ENCODE measurements at places on chromosomes 1 and 21. TPM values are rescaled to one million over a fixed set of nuclear protein-coding genes. Genes with fewer than 3 reads are reported as not detected.

CHI3L2 gene
- total RNA-seq, result 7.1 TPM

PLA2G2D gene
- not detected for total RNA-seq

SERINC2 gene
- not detected for total RNA-seq

SH2D1B gene
- not detected for total RNA-seq

- DNase-seq, result no peak
Measured at GRCh38 chr1:45679123-45679522, 7.2 kb downstream of the GPBP1L1 start.

DNA sequence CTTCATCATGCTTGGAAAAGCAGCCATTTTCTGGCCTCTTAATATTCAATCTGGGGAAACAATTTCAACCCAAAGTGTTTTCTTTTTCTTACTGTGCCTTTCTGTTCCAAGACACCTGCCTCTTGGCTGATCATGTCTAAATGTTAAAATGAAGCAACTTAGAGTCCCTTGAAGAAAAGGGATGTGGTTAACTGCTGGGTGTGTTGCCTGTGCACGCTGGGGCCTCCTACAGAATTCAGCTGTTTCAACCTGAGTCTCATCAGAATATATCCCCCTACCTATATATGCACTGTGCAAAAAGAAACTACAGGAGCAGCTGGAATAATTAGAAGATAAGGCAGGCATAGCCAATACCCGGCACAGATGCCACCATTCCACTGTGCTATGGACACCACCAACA is 222.0 kb downstream of the OMA1 start:
- DNase-seq, result no peak

DNA sequence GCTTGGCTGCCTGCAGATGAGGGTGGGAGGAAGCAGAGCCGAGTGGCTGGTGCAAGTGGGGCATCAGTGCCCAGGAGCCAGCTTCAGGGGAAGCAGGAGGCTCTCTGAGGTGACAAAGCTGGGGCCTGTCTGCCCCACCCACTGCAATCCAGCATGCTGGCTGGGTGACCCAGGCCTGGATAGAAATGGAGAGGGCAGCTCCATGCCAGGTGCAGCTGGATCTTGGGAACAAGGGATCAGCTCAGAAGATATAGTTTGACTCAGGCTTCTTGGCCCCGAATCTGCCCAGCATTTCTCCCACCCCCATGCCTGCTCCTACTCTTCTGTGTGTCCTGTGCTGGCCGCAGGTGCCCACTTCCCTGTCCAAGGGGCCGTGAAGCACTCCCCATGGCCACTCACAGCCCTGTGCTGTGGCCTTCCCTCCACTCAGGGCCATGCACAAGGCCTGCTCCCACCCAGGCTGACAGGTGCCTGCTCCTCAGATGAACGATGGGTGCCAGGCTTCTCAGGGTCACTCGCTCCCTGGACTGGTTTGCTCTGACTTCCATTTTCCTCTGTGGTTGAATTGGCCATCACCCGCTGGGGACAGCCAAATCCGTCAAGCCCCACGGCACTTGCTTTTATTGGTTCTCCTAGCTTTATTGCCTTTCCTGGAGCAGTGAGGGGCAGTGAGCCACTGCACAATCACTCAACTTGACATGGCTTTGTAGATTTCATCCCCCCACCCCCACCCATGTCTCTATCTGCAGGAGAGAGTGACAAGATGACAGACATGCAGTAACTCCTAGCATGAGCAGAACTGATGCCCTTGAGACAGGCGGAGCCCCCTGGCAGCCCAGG is 174.8 kb upstream of the VAMP3 start:
- no peak for DNase-seq

DNA sequence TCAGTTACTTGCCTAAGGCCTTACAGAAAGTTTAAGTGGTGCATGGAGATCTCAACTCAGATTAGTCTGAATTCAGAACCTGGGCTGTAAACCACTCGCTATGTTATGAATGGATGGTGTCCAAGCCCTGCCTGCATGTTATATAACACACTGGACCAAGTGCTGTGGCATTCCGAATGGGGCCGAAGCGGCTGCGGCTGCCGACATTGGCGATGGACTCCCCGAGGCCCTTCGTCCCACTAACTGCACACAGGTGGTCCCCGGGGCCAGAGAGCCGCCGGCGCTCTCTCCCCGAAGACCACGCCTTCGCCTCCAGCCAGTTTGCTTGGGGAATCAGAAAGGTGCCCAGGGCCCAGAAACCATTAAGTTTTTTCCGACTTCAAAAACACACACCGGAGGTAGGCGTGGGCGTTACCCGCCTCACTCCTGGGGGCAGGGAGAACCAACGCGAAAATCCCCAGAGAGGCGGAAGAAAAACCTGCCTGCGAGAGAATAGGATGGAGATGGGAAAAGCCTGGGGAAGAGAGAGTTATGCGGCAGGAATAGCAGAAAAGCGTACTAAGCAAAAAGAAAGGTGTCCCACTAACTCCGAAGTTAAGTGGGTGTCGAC is 579 bp upstream of the TENT5C start:
- no peak for DNase-seq

GRCh38 chr1:180622658-180623508 is 8.9 kb upstream of the XPR1 start:
- no peak for DNase-seq

GRCh38 chr21:31530897-31531705 is 128.4 kb upstream of the SOD1 start:
- no peak for DNase-seq

- no peak for DNase-seq
Measured at GRCh38 chr1:198713081-198713480, 74.2 kb downstream of the PTPRC start.

GRCh38 chr1:164519426-164519825 is 39.6 kb upstream of the PBX1 start:
- DNase-seq, result no peak

GRCh38 chr1:232856541-232856940 is 51.3 kb downstream of the MAP10 start:
- DNase-seq, result no peak

GRCh38 chr1:22275626-22276395 is 132.9 kb upstream of the WNT4 start:
- DNase-seq, result peak; percentile 5

GRCh38 chr1:205424901-205425600 is 3.2 kb upstream of the LEMD1 start:
- no peak for DNase-seq

GRCh38 chr1:235304549-235305451 is 23.2 kb downstream of the ARID4B start:
- DNase-seq, result no peak

- DNase-seq, result no peak
Measured at GRCh38 chr1:46171351-46171750, 3.5 kb upstream of the TSPAN1 start.

All from CD8-positive, alpha-beta T cell (primary cell).